Stimulated activated CD4-positive, alpha-beta T cell treated with anti-CD3 and anti-CD28 coated beads, Interleukin-2, amount 100 ng/mL, for 48 hours (primary cell): ENCODE measurements at places on chromosomes 13 and 19.

DNA sequence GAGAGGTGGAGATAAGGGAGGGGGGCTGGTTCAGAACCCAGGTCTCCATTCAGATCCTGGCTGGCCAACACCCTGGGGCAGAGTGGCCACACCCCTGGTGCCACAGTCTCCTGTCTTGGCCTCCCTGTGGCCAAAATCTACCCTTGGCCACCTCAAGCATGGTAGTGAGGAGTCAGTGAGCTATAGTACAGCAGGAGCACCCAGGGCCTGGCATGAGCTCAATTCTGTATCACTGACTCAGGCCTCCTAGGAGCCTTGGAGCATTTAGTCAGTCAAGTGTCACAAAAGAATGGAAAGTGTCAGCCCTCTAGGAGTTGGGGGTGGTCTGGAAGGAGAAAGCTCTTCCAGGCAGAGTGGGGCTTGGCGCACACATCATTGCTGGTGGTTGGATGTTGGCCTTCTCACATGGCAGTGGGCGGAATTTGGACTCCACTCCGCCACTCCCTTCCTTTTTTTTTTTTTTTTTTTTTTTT, 6.6 kb upstream of the CD79A start:
- DNase-seq: no peak

DNA sequence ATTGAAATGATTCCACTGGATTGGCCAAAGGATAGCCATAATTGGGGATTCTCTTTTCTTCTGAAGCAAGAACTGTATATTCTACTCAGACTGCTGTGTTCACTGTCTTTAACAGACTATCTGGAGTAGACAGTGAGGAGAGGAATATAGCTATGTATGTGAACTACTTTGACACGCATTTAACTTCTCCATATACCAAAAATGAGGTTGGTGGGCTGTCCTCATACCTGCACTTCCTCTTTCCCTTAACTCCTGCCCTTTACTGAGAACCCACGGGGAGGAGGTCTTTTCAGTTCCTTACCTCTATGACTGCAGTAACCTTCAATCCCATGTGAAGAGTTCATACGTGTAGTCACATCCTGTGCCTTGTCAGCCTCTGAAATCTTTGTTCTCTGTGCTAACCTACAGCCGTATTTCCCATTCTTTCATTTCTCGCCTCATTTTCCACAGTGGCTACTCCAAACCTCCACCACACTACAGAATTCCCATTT, 305.8 kb downstream of the MTUS2 start:
- DNase-seq: no peak

DNA sequence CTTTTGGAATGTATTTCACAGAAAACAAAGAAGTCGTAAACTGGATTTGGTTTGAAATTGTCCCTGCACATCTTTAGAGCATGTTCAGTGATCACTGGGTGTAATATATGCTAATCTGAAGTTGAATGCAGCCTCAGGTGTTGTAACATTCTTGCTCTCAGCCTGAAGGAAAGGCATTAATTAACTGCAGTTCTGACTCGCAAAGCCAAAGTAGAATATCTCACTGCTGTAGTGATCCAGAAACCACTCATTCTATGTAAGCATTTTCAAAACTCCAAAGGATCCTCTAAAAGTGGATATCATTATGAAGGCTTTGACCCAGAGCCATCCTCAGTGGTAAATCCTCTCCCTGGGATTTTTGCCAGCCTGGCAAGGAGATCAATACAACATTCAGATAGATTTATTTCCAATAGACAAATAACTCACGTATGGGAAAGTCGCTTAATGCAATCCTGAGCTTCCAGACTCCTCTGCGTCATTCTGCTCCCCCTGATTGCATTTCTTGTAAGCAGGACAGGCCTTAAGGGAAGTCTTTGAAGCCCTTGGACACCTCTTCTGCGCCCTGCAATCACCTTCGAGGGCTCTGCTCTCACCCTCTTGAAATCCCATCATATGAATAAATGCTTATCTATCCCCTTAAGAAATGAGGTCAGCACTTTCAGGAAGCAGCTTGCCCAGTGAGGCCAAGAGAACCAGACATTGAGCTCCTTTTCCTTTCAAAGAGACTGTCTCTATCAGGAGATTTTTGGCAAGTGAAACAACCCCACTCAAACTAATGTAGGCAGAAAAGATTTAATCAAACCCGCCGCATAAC, 301.7 kb upstream of the NBEA start:
- no peak for DNase-seq

GRCh38 chr19:45518469-45518826, 11.2 kb downstream of the VASP start:
- DNase-seq: no peak

GRCh38 chr19:16496613-16496983, 404 bp downstream of the C19orf44 start:
- DNase-seq: no peak

DNA sequence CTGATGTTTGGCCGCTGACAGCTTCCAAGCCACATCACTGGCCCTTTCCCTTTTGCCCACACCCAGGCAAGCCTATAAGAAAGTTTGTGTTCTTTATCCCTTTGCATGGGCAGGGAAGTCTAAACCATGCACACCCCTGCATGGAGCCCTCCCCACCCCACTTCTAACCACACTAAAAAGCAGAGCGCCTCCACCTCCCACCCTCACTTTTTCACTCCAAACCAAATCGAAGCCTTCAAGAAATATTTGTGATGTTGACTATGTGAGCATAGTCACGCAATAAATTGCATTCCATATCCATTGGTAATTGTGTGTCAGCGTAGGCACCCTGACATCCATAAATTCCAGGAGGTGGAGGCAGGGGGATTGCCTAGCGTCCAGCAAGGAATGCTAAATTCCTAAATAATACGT, 104.4 kb upstream of the LSM14A start:
- no peak for DNase-seq

- DNase-seq: no peak
These were observed 194.1 kb downstream of the KLF12 start for GRCh38 chr13:73940098-73940497.

- no peak for DNase-seq
These were observed 12.9 kb downstream of the ZNF507 start for GRCh38 chr19:32358321-32358720.

- no peak for DNase-seq
These were observed 26.1 kb upstream of the EID2 start for GRCh38 chr19:39566064-39566463.

GRCh38 chr13:100338275-100338674, 249.4 kb downstream of the PCCA start:
- DNase-seq: no peak

DNA sequence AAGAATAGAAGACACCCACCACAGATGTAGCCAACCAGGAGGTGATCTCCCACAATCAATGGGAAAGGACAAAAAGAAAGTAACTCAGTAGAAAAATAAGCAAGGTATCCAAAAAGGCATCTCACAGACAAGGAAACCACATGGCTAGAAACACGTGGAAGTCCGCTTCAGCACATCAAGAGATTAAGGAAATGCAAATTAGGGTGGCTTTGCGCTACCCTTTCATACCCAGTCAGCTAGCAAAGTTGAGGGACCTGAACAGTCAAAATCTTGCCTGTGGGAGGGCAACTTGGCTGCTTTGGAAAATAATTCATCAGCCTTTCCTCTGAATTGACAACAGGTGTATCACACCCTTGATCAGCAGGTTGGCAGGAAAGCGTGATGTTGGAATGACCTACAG, 11.6 kb upstream of the UQCR11 start:
- no peak for DNase-seq

- DNase-seq: no peak
These were observed 22.4 kb downstream of the MED26 start for GRCh38 chr19:16605553-16605994.

DNA sequence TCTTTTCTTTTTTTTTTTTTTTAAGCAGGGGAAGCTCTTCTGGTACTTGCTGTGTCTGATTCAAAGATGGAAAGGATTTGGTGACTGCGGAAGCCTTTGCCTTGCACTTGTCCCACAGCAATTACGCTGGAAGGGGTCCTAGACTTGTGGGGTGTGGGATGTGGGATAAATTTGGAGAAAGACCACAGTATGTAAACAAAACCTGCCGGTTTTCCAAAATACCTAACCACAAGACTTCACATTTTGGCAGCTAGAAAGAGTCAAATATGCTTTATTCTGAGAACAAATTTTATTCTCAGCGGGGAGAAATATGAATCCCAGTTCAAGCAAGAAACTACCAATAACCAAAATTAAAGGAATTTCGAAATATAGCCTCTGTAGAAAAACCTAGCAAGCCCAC, 176.5 kb downstream of the SPRY2 start:
- DNase-seq: no peak
